ENCODE measurements at places on chromosomes 3 and 15. TPM values are rescaled to one million over a fixed set of nuclear protein-coding genes. Genes with fewer than 3 reads are reported as not detected.

DNA sequence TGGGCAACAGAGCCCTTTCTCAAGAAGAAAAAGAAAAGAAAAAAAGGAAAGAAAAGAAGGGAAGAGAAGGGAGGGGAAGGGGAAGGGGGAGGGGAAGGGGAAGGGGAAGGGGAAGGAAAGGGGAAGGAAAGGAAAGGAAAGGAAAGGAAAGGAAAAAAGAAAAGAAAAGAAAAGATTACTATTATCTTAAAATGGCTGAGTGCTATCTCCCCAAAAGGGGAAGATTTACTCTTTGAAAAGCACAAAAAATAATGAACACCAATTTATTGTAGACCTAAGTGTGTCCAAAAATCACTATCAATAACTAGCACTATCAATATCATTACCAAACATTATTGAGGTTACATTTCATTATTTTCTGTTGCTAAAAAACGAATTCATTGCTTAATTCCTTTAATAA is 89.0 kb downstream of the ATP1B3 start:
- no peak for DNase-seq

The LAMB2 gene
- 171 TPM for total RNA-seq

- peak; percentile 63 for DNase-seq
Observed at GRCh38 chr15:64046421-64047153, at the start of gene DAPK2. Gene DAPK2, minus strand, starts transcription at chr15:64046485. Its CDS starts 6,224 bp downstream, at chr15:64040261.

DNA sequence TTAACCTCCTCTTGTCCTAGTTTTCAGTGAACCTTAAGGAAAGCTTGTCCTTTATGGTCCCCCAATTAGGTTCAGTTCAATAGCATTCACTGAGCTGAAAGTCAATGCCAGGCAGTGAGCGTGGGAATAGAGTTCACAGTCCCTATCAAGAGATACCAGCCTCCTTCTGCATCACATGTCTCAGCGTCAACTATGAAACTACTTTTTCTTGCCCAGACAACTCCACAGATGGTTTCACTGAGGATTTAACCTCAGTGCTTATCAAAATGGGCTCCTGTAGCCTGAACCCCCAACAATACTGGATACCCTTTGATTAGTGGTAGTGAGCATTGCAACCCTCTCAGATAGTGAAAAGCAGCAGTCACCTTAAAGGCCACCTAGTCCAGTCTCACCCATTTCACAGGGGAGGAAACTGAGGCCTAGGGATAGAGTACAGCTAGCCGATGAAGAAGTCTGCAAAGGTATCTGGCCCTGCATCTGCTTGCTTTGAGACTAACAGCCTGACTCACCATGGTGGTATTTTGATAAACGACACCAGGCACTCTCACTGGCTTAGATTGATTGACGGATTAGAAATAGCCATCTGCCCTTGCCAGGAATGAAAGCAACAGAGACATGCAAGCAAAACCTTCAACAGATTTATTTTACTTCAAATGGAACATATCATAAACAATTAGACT is 1.6 kb upstream of the UBA3 start:
- DNase-seq: peak; percentile 47

The ACY1 gene
- 19.0 TPM for total RNA-seq

- DNase-seq: no peak
Observed at GRCh38 chr15:32706704-32707103, 11.1 kb upstream of the GREM1 start.

DNA sequence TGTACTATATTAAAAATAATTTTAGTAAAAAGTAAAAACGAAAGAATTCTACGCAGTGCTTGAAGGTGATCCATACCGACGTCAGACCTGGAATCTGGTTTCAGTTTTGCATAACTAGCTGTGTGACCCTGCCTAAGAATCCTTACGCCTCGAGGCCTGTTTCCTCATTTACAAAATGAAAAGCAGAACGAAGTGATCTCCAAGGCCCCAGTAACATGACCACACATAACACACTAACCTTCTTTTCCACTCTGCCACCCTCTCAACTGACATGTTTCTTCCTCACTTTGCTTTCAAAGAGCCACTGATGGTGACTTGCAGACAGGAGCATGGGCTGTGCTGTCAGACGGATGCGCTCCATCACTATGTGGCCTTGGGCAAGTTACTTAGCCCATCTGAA is 4.8 kb downstream of the MESD start:
- no peak for DNase-seq

The LARP6 gene
- total RNA-seq: 81.5 TPM

DNA sequence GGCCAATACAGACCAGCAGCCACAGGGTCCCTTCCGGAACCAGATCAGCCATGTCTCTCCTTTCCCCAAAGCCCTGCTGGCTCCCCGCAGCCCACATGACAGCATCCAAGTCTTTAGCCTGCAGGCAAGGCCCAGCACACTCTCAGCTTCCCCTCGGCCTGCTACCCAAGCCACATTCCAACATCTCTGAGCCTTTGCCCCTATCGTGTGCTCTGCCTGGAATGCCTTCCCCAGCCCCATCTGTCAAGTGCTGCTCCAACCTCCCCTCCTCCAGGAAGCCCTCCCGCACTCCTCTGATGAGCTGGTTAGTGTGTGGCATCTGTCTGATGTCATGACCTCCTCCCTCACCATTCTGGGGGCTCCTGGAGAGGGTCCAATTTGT is 8.5 kb downstream of the PLXND1 start:
- DNase-seq: no peak

DNA sequence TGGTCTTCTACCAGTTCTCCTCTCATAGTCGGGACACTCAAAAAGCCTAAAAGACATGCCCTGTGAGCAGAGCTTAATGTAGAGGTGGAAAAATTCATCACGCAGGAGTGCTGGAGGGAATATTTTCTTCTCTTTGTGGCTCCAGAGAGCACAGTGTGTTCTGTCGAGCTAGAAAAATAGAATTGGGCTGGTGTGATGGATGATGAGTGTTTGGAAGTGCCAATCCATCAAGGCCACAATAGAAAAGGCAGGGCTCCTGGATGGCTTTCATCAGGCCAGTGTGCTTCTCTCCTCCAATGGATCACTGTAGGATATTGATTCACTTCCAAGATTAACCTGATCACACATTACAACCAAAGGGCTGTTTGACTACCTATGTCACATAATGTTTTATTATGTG is 65.7 kb downstream of the CD47 start:
- no peak for DNase-seq

All from SJSA1 (cell line).